Stimulated activated naive CD8-positive, alpha-beta T cell treated with anti-CD3 and anti-CD28 coated beads, Interleukin-15, Interleukin-2, amounts not matched to agents 100 U/mL and 50 U/mL, for 24 hours (primary cell): ENCODE measurements at places on chromosomes 16 and 17.

DNA sequence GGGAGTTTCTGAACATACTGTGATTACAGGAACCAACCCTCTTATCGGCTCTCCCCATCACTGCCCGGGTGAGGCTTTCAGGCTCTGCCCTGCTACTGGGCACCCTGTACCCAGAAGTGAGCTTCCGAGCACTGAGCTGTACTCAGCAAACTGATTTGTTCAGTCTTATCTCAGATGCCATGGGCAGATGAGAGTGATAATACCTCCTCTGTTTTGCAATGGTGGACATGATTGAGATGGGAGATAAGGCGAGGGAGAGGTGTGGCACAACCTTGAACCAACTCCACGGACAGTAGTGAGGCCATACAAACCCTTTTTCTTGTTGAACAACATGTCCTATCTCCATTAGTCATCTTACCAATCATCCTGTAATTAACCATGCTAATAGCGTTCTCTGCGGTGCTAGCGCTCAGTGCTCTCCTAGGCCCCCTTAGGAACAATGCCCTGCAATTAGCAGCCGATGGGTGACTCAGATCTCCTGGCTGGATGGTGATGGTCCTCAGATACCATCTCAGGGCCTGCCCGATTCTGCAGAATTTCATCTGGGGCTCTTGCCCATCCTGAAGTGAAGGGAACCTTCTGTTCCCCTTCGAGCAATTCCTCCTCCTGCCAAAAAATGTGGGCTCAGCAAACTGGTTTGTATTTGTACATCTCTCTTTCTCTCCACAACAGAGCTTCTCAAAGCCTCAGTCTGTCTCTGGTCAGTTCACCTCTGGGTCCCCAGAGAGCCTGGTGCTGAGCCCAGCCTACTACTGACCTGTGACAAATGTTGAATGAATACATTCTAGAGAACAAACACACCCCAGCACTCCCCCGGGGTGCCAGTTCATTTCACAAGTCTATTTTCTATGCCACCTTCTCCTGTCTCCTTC, 139.3 kb upstream of the IRX3 start:
- DNase-seq = no peak

- DNase-seq = no peak
These were observed 35.8 kb downstream of the BEAN1 start for GRCh38 chr16:66462912-66463311.

GRCh38 chr16:17160920-17161431, 309.8 kb downstream of the XYLT1 start:
- DNase-seq = no peak

DNA sequence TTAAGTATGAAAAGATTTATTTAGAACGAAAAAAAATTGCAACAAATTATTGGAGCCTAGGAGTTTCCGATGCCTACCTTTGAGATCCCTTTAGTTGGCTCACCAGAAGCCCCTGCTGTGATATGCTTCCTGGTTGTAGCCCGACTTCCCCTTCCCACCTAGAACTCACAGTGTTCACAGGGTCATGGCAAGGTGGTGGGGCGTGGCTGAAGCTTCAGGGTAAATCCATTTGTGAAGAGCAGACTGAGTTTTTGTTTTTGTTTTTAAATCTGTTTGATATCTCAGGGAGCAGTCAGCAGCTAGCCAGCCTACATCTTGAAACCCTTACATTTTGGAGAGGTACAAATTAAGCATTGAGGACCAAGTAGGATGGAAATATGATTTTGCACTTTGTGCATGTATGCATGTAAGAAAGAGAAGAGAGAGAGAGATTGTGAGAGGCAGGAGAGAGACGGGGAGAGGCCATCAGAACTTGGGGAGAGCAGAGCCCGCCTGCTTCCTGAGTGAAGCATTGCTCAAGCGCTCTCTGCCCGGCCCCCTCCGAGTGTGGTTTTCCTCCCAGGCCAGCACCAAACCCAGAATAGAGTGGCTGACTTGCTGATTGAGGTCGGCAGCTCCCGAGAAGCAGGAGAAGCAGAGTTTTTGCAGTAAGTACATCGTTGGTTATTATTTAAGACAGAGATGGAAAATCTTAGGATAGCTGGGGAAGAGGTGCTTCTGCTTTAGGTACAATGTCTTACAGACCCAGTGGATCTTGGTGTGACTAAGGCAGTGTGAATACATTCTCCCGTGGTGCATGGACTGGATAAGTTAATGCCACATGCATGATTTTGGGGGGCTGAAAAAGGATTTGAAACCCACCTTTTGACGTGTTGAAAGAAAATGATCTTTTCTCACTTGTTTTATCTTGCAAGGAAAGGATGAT, 64.2 kb downstream of the SPECC1 start:
- DNase-seq = peak; percentile 53

GRCh38 chr17:9645851-9646545, 681 bp downstream of the USP43 start:
- peak; percentile 34 for DNase-seq

GRCh38 chr16:1497014-1497598, 3.9 kb downstream of the TELO2 start:
- DNase-seq = no peak
